ENCODE measurements at places on chromosomes 7 and 10.

DNA sequence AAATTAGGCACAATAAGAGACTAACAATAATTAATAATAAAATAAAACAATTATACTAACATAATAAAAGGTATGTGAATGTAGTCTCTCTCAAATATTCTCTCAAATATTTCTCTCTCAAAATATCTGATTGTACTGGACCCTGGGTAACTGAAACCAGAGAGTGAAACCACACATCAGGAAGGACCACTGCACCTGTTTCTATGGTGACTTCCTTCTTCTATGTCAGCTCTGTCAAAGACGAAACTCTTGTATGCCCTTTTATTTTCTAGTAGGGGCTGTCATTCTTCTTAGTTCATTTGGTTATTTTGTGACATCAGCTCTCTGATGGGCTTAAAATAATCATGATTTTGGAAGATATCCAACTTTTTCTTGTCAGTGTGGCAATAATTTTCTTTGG is 428.0 kb upstream of the TPK1 start:
- DNase-seq = no peak

DNA sequence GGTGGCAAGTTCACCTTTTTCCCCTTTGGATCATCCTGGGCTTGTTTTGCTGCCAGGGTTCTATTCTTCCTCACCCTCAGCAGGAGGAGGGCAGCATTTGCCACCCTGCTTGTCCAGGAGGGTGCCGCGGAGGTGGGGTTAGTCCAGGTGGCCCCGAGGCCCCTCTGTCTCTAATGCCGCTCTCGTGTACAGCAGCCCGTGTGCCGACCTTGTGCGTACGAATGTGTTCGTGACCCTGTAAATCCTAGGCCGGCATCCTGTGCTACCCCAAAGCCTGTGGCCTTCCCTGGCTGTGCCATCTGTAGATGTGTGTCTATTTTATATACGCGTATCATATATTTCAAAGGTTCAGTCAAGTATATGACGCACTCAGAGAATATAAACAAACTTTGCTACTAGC is 10.6 kb downstream of the IQCE start:
- DNase-seq = no peak

- DNase-seq = no peak
Measured at GRCh38 chr7:114415064-114415989, 712 bp downstream of the FOXP2 start.

DNA sequence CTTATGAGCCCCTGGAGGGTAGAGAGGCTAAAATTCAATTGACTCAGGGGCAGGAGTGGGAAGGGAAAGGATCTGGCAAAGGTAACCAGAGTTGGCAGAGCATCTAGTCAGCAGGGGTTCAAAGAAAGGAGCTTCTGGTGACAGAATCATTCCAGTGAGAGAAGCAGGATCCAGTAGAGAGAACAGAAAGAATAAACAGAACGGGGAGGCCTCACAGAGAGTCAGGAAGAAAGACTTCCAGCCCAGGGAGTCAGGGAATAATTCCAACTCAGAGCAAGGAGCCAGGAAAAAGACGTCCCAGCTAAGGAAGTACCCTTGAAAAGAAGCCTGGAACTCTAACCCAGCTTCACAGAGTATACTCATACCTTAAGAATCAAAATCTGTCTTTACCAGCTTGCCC is 66.6 kb upstream of the CPXM2 start:
- no peak for DNase-seq

GRCh38 chr7:66741-67140 is 125.6 kb upstream of the FAM20C start:
- DNase-seq = no peak

GRCh38 chr7:100153708-100154535 is 4.6 kb downstream of the TRAPPC14 start:
- DNase-seq = no peak

- DNase-seq = no peak
Measured at GRCh38 chr10:70931168-70931815, 42.9 kb upstream of the PCBD1 start.

DNA sequence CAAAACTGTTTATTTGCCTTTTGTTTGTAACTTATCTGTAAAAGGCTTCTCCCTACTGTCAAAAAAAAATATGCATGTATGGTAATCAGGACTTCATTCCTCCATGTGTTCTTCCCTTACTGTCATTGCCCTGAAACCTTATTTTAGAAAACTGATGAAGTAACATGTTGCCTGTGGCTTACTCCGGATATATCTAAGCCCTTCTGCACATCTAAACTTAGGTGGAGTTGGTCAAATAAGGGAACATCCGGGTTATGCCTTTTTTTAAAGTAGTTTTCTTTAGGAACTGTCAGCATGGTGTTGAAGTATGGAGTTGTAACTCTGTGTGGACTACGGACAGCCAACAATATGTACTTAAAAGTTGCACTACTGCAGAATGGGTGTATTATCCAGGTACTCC is 6.2 kb downstream of the SAR1A start:
- DNase-seq = no peak

- no peak for DNase-seq
Measured at GRCh38 chr7:159024280-159024951, 120.3 kb downstream of the VIPR2 start.
